Iris pigment epithelial cell (primary cell): ENCODE measurements at places on chromosomes 2 and 18.

DNA sequence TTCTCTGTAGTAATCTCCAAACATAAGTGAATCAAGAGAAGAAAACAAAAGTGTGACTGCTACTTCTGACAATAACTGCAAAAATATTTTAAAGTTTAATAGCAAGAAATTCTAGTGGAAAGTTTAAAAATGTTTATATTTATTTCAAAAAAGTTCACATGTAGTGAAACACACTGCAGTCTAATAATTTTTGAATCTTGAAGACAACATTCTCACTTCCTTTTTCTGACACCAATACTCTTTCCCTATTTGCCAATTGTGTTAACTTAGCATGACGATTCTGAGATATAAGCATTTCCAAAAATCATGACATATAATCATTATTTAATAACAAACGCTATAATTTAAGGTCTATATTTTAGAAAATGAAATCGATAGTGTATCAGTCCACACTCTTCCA is 429.1 kb upstream of the PKDCC start:
- no peak for DNase-seq

GRCh38 chr2:54624591-54625071 is 98.8 kb upstream of the EML6 start:
- no peak for DNase-seq

DNA sequence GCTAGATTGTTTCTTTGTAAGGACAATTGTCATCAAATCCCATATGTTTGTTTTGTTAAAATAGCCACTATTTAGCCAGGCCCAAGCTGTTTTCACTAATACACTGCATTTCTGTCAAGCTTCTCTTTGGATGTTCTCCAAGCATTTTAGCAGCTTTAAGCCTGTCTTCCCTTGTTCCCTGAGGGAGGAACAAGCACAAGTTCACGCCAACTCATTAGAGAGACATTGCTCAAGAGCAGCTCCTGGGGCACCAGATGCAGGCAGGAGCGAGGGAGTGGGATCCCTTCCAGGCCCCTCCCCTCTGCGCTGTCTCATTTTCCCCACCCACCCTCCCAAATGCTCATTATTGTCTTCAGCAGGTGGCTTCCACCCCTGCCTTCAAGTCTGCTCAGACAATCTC is 32.6 kb upstream of the PPP3R1 start:
- peak; percentile 65 for DNase-seq

- DNase-seq = peak; percentile 80
Observed at GRCh38 chr2:64652231-64653108, 1.2 kb downstream of the SERTAD2 start.

- no peak for DNase-seq
Observed at GRCh38 chr2:163467251-163467630, 268.6 kb downstream of the FIGN start.

DNA sequence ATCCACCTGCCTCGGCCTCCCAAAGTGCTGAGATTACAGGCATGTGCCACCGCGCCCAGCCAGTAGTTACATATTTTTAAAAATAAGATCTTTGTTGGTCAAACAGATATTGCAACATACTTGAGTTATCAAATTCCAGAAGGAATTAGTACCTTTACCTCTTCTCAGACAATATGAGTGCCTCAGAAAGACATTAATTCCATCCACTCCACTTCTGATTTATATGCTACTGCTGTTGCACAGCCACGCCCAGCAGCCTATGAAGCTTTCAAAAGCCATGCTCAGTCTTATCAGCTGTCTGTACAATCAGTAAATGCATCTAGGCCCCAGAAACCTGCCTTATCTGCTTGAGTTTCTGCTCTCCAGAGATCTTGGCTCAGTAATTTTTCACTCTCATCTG is 47.8 kb downstream of the MEX3C start:
- no peak for DNase-seq

DNA sequence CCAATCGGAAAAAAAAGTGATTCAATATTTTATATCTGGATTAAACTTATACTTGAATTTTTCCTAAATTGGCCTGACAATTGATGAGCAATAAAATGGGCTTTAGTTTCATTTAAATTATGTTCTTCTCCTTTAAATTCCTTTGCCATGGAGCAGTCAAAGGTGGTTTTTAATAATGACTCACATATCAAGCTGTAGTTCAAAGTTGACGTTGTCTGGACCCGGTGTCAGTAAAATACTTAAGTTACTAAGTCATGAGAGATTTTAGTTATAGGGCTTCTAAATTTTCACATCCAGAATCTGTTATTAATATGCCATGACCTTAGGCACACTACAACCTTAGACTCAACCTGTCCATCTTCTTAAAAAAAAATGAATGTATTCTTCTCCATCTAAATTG is 62.5 kb downstream of the CDH2 start:
- peak; percentile 91 for DNase-seq

DNA sequence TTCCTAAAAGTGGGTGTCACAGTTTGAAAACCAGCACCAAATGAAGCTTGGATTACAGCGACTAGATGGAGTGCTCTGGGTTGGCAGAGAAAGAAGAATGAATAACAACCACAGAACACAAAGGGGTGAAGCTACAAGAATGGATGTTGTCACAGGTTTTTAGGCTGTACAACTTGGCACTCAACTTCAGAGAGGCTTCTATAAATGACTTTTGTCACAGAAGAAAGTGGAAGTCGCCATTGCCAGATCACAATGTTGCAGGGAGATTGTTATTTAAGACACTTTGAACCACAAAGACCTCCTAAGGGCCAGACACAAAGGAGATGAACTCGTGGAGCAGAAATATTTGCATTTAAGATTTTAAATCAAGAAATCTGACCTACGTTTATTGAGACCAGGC is 354.2 kb downstream of the CDH7 start:
- no peak for DNase-seq

DNA sequence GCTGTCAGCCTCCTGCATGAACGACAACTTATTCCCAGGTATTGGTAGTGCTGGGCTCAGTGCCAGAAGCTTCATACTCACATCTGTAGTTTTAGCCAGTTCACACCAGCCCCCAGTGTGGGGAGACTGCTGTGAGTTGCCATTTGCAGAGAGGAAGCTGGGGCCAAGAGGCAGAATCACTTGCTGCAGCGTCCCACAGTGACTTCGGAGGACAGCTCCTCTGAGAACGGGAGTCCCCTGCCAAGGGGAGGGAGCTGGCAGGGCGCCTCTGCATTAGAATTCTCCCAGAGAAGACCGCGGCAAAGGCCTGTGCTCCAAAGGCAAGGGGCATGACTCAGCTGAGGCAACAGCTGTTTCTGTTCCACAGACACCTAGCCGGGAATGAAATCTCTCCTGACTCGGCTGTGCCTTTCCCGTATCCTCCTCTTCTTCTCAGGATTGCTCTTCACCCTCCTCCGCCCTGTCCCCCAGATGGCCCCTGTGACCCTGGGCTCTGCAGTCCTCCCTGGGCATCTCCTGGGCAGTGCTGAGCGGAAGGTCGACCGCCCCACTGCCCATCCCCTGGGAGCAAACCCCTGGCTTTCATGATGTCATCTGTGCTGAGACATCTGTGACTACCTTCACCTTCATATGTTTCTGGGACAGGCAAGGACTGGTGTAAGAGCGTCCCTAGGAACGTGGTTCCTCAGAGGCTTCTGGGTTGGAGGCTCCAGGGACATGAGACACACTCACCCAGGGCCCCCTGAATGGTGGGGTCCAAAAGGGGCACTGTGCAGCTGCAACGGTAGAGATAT is 18.0 kb downstream of the MAL start:
- DNase-seq = peak; percentile 66

- no peak for DNase-seq
Observed at GRCh38 chr2:174786066-174786725, 21.9 kb upstream of the CHRNA1 start.

GRCh38 chr2:8388781-8389180 is 293.1 kb upstream of the ID2 start:
- no peak for DNase-seq

DNA sequence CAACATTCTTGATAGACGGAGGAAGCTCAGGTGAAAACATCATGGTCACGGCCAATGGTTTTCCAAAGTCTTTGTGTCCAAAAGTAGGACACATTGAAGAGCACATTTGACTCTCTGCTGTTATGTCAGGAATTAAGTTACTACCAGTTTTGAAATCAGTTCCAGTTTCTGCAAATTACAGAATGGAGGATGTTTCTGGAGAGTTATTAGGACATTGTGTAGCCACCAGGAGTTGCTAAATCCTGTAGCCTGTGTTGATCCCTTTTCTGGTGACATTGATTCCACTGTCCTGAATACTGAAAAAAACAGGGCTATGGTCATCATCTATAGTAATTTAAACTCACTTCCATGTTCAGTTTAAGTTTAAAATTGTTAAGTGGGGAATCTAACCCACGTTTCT is 15.3 kb downstream of the UPP2 start:
- no peak for DNase-seq

GRCh38 chr2:67085146-67085545 is 312.0 kb upstream of the ETAA1 start:
- DNase-seq = no peak

DNA sequence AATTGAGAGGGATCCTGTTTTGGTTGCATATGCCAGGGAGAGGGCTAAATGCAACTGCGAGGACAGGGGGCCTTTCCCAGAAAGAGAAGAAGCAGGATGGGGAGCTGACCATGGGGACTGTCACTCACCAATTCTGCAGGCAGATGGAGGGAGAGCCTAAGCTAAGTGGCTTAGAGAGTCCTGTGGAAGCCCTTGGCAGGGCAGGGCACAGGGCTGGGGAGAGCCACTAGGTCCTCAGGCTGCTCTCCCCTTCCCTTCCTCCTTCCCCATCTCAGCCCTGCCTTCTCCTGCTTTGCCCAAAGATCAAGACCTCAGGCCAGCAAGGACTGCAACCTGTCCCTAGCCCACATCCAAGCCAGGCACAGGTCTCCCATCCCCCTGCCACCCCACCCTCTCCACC is 24.4 kb upstream of the CATIP start:
- DNase-seq = no peak

DNA sequence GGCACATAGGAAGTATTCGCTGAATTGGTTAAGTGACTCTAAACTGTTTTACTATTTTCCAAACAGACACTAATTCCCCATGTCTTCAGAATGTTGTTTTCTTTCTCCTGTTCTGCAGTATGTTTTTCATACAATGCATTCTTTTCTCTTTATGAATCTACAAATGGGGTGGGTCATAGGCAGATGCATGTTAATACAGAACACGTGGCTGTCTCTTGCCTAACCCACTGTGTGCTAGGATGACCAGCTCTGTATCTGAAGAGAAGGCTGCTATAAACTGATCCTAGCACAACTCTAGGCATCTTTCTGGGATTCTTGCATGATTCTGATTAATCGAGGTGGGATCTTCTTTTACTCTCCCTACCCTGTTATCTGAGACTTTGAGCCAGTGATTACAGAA is 826.0 kb downstream of the PLCL1 start:
- DNase-seq = no peak

- DNase-seq = no peak
Observed at GRCh38 chr2:33433279-33434235, 42.9 kb upstream of the RASGRP3 start.

DNA sequence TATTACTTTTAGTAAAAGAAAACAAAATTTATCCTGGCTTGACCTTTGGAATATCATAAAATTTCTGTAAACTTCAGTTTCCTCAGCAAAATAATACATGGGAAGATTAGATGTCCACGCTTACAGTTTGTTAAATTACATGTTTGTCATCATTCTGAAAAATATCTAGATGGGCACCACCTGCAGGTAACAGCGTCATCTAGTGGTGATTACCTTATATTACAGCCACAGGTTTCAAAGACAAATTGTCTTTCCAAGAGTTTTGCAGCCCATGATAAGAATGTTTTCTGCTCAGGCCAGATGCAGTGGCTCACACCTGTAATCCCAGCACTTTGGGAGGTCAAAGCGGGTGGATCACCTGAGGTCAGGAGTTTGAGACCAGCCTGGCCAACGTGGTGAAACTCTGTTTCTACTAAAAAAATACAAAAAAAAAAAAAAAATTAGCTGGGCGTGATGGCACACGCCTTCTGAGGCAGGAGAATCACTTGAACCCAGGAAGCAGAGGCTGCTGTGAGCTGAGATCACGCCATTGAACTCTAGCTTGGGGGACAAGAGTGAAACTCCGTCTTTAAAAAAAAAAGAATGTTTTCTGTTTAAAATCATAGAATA is 96.3 kb upstream of the RASGRP3 start:
- no peak for DNase-seq

GRCh38 chr2:151091583-151091982 is 170.1 kb downstream of the RBM43 start:
- DNase-seq = no peak

GRCh38 chr2:31329081-31329625 is 85.4 kb downstream of the XDH start:
- DNase-seq = no peak

DNA sequence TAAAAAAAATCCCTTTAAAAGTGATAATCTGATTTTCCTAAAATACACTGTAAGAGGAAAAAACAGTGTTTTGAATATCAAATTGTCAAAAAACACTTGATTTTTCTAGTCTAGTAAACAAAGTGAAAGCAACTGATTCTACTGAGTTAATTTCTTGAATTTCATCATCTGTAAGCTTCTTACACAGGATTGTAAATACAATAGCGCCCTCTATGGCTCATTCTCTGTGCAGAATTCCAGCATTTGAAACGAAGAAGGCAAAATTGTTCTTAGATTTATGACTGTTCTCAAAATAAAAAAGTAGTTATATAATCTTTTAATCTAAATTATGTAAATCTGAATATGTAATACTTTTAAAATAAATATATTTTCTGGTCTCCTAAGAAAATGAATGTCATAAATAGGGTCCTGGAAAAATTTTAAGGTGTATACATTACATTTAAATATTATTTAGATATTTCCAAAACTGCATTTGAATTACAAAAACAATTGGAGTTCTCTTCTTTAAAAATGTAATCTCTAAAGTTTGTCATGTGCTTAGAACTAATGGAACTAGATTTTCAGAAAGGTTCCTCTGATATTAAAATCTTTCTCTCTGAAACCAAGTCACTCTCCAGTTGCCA is 176.9 kb upstream of the MC4R start:
- DNase-seq = peak; percentile 79

GRCh38 chr2:53859206-53860181 is at the start of gene GPR75:
TSS of gene GPR75 (minus strand) at chr2:53859967. CDS start at chr2:53854756, 5,211 bp downstream.
- DNase-seq = peak; percentile 32

GRCh38 chr18:5891854-5892215 is 3.5 kb downstream of the TMEM200C start:
- DNase-seq = no peak

DNA sequence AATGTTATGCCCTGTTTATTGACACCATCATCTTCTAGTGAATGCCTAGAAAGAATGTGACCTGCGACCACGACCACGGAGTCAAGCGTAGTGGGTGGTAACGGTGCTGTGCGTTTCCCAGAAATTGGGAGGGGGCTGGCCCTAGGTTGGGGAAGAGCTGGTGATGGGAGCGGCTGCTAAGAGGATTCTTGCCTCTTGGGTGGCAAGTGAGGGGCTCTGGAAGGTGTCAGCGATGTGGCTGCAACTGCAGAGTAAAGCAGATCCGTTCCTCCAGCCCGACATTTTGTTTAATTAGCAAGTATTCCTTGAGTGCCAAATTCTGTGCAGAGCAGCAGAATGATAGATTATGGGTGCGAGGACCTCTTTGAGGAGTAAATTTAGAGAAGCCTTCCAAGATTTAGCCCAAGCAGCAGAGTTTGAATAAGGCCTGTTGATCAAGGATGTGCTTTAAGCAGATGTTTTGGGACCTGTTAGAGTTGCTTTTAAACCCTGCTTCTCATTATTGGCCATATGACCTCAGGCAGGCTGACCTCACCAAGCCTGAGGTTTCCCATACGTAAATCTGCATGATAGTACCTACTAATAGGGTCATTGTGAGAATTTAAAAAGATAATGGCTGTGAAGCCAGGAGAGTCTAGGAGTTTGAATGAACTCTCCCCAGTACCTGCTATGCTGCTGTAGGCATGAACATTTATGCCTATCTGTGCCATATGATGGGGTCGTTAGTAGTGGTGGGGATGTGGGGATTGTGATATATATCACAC is 287.7 kb downstream of the PTGR3 start:
- DNase-seq = no peak
